Tibial nerve (tissue), 4 donors: ENCODE measurements at places on chromosomes 1 and 21. TPM values are rescaled to one million over a fixed set of nuclear protein-coding genes. Genes with fewer than 3 reads are reported as not detected.

DNA sequence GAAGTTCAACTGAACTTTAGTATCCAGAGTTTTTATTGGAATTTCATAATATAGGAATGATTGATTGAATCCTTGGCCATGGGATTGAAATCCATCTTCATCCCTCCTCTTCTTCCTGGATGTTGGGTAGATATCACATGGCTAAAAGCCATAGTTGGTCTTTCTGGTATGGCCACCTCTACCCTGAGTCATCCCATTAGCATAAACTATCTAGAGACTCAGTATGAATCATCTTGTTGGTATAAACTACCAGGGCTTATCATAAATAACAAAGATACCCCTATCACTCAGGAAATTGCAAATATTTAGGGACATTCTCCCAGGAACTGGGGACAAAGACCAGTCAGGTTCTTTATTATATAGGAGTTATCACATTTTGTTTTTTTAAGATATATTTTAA, 21.2 kb upstream of the ZP4 start:
- DNase-seq: no peak

The IL6R gene
- 33.7 TPM for total RNA-seq

The FCGR1A gene
- 1.4 TPM for total RNA-seq

The TMEM79 gene
- total RNA-seq: 1.7 TPM

DNA sequence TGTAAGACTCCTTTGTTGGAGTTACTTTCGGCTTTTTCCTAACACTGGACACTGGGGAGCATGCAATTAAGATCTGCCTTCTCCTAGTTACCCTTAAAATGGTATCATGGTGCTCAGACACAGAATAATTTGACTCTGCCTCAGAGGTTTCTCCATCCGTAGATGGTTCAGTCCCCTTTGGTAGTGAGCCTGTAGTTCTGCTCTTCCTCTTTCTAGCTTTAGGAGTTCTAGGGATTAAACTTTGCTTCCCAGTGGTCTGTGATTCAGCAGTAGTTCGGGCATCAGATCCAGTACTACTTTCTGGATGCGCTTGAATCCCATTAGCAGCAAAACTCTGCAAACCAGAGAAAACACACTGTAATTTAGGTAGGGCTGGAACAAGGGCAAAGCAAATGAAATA, 1.5 kb downstream of the DNTTIP2 start:
- no peak for DNase-seq

DNA sequence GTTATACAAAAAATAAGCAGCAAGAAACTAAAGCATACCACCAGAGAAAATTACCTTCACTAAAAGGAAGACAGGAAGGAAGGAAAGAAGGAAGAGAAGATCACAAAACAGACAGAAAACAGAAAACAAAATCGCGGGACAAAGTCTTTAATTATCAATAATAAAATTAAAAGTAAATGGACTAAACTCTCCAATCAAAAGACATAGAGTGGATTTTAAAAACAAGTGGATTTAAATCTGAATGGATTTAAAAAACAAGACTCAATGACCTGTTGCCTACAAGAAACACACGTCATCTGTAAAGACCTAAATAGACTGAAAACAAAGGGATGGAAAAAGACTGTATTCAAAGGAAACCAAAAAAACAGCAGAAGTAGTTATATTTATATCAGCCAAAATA, 75.7 kb upstream of the MAGI3 start:
- no peak for DNase-seq

GRCh38 chr1:235077571-235078479, 50.8 kb downstream of the TOMM20 start:
- DNase-seq: no peak

GRCh38 chr1:217062586-217062985, 339.4 kb upstream of the ESRRG start:
- DNase-seq: no peak

GRCh38 chr21:46039891-46040660, 57.8 kb upstream of the COL6A2 start:
- no peak for DNase-seq

GRCh38 chr1:33338440-33339211, 17.7 kb upstream of the A3GALT2 start:
- peak; percentile 44 for DNase-seq

DNA sequence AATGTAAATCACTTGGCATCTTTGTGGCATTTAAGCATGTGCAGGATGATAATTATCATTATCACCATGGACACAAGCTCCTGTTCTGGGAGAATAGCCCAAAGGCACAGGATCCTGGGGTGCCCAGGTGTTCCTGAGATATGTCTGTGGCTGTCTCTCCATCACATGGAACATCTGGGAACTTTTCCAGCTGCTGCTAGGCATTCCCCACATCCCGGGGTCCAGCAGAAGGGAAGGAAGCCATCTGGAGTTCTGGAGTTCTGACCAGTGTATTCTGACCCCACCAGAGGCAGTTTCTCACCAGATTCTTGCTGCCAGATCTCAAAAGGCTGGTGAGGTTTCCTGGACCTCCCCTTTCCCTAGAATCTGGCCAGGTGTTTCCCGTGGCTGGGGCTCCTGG, 259.7 kb upstream of the VAMP3 start:
- DNase-seq: no peak

DNA sequence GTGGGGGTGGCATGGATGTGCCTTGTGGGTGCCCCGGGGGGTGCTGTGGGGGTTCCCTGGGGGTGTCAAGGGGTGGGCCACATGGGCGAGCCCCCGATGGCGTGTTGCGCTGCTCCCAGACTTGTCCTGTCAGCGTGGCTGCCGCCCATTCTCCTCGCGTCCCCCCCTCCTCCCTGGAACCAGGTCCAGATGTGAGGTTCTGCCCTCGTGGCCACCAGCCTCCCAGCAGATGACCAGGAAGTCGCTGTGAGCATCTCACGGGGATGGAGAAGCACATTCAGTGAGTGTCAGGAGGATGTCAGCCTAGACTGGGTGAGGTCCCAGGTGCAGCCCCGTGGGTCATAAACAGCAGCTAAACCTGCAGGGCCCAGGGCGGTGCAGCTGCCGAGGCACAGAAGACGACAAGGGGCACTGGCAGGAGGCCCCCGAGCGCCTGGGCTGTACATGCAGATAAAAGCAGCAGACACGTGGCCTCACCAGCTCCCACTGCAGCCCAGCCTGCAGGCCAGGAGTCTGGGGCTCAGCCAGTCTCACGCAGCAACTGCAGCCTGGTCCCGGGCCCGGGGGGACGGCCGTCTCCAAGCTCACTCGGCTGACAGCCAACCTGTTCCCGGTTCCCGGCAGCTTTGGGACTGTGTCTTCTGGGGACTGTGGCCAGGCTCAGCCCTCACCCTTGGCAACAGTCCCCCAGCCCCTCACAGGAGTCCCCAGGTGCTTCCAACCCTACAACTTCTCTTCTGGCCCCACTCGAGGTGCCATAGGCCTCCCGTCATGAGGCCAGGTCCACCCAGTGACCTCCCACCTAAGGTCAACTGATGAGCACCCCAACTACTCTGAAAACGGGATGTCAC, 17.5 kb upstream of the COL6A2 start:
- DNase-seq: peak; percentile 4

DNA sequence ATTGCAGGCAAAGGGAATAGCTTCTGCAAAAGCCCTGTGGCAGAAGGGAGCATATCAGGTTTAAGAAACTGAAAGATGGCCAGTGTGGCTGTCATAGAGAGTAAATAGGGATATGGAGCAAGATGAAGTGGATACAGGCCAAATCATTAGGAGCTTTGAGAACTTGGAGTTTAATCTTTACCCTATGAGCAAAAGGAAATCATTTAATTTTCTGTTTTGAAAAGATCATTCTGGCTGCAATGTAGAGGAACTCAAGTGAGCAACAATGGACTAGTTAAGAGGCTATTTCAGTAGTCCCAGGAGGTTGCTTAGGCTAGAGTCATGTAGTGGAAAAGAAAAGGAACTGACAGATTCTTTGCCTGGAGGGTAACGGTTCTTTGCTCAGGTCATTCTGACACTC, 47.2 kb downstream of the RAP1A start:
- no peak for DNase-seq

GRCh38 chr1:48016515-48016914, 19.3 kb upstream of the TRABD2B start:
- DNase-seq: no peak

The ENO1 gene
- 373 TPM for total RNA-seq

The IPO13 gene
- 41.1 TPM for total RNA-seq

- no peak for DNase-seq
Measured at GRCh38 chr1:93753791-93754763, 72.4 kb upstream of the BCAR3 start.
